Right atrium auricular region (tissue), 2 donors: ENCODE measurements at places on chromosomes 2 and 18. TPM values are rescaled to one million over a fixed set of nuclear protein-coding genes. Genes with fewer than 3 reads are reported as not detected.

SNORC gene
- total RNA-seq = 0.12 TPM

RIT2 gene
- not detected for total RNA-seq

FAM228A gene
- 1.8 TPM for total RNA-seq

GRCh38 chr2:69742322-69742952, 503 bp downstream of the ANXA4 start:
- DNase-seq = peak; percentile 64

GRCh38 chr2:98663511-98664090, 55.2 kb downstream of the UNC50 start:
- no peak for DNase-seq

GRCh38 chr2:112803691-112804521, 19.6 kb upstream of the IL1A start:
- DNase-seq = no peak

GRCh38 chr18:12990641-12990966, 558 bp upstream of the CEP192 start:
- DNase-seq = no peak

DNA sequence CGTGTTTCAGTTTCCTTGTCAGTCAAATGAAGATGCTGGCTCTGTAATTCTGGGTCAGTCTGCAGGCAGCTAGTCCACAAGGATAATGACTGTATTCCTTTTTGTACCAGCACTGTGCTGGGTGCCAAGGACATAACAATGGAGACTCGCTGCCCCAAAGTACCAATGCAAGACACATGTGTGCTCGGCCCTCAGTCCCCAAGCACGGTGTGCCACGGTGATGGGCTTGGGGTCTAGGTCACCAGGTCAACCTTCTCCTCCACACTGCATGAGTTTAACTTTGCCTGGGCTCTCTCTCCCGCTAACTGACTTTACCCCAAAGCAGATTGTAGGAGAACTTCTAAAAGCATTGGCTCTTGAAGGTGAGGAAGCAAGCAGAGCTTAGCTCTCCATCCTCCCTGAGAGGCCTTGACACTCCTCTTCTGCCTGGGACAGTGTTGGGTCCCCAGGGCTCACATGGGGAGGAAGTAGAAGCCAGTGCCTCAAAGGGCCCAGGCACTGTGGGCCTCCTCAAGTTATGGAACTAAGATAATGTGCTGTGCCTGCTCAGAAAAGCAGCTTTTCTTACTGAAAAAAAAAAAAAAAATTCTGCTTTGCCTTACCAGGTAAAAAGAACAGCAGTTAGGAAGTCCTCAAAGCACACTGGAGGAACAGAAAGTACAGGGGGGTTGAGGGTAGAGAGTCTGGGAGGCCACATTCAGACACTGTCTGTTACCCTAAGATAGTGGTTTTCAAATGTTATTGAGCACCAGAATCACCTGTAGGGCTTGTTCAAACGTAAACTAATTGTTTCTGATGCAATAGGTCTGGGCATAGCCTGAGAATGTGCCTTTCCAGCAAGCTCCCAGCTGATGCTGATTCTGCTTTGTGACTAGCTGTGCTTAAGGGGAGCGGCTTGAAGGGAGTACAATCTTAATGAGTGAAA, 276.4 kb upstream of the CXCR4 start:
- no peak for DNase-seq

DNA sequence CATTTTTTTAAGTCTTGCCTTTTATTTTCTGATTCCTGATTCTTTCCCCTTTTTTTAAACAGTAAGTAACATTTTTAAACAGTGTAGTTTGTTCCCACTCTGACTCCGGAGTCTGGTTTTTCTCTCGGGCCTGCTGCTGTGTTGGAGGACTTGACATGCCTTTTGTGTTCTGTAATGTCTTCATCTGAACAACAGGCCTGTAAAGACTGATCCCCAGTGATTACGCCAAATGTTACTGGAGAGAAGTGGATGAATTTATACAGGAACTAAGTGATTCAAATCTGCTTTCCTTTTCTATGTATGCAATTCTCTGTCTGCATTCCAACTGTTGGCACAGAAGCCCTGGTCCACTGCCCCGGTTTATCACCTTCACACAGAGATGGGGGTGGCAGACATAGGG, 54.3 kb upstream of the RMDN2 start:
- DNase-seq = no peak
